ENCODE measurements at places on chromosomes 2 and 18. TPM values are rescaled to one million over a fixed set of nuclear protein-coding genes. Genes with fewer than 3 reads are reported as not detected.

DNA sequence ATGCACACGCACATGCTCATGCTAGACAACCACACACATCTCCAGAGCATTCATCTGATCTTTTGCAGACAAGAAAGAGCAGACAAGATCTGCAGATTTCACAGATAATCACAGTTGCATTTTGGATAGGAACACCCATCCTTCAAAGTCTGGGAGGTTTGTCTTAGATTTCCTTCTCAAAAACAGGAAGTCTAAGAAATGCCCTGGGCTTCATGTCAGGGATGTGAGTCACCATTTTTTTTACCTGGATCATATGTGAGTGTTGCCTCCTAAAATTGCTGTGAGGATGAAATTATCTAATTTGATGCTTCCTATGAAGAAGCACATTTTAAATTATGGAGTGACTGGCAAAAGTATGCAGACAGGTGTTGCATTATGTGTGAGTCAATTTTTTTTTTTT lies 46.1 kb downstream of the SRD5A2 start:
- DNase-seq = no peak

DNA sequence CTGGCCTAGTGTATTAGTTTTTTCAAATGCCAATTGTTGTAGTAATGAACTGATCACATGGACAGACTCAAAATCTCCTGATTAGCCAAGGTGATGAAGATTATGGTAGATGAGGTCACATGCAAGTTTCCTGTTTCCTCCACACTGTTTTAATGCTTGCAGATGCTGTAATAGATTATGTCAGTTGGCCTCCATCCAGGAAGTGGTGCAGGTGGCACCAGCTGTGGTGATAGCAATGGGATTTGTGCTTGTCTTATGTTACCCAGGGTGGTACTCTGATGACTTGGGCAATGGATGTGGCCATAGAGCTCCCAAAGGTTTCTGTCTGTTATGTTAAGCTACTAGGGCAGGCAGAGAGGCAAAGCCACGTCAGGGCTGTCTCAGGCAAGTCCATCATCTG lies 332.9 kb upstream of the DDX18 start:
- DNase-seq = no peak

GRCh38 chr2:9765611-9766531 lies 77.4 kb upstream of the TAF1B start:
- DNase-seq = no peak

GRCh38 chr2:241465543-241465942 lies 42.8 kb downstream of the STK25 start:
- no peak for DNase-seq

DNA sequence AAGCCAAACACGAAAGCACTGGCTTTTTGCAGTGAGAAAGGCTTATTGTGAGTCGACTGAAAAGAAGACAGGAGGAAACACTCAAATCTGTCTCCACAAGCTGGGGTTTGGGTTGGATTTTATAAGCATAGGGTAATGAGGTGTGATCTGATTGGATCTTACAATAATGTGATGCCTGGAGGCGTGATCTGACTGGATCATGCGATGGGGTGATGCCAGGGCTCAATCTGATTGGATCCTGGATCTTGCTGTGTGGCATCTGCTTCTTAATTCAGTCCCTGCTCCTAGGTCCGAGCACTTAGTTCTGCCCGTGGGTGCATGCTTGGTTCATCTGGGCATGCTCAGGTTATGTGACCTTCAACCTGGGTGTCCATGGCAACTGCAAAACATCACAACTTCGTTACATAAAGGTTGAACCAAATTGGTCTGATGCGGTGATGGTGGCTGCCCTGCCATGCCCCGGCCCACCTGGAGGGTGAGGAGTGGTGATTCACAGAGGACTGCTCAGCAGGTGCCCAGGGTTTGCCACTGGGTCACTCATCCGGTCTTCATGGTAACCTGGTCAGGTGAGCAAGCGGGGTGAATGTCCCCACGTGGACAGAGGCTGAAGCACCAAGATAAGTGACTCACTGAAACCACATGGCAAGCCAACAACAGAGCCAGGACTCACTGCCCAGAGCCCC lies 111.0 kb downstream of the KCNF1 start:
- no peak for DNase-seq

DNA sequence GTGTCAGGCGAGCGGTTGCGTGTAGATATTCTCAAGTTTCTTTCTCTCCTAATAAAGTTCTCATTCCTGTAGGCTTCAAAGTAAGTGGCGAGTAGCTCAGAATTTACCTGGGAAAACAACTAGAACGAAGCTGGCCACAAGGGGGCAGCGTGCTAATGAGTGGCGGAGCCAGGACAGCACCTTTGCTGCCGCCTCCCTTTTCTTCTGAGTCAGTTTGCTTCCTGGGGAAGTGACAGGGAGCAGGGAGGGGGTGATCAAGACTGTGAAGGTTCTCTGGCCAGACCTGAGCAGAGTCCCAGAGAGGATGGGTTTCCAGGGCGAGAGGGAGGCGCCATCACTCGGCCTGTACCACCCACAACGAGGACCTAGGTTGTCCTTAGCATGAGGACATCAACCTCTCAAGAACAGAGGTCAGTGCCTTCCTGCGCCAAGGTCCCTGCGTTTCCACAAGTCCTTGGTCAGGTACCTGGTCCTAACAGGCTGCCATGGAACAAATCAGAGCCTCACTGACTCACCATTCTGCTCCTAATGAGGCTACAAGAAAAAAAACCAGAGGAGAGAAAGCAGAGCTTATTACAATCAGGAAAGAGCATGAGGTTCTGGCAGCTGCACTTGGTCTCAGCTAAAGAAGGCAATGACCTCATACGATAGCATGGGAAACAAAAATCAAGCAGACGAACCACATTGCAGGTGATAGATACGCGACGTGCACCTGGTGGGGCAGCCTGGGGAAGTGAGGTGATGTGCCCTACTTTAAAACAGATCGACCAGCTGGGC lies 98.7 kb downstream of the PLB1 start:
- DNase-seq = peak; percentile 96

GRCh38 chr2:95309599-95309998 lies 12.5 kb downstream of the KCNIP3 start:
- no peak for DNase-seq

- DNase-seq = no peak
Measured at GRCh38 chr2:109264595-109265328, 135.8 kb downstream of the SH3RF3 start.

GRCh38 chr2:134796373-134796772 lies 42.0 kb upstream of the ACMSD start:
- DNase-seq = no peak

DNA sequence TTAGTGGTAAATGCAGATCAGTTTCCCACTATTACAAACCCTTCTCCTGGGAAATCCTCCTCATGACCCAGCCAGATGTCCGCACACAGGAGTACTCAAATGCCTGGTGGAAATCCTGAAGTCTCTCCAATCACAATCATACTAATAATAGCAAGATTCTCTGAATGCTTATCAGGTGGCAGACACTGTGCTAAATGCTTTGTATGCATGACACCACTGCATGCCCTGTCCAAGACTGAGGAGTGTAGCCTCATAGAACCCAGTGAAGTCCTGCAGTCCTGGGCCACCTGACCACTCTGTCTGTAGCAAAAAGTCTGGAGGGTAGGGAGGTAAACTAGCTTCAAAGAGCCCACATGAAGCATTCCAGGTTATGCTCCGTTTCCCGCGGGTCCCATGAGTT lies 434.8 kb upstream of the CHST9 start:
- DNase-seq = no peak

- no peak for DNase-seq
Measured at GRCh38 chr18:11586896-11587295, 22.5 kb upstream of the SLC35G4 start.

GRCh38 chr2:40352703-40353099 lies 99.2 kb downstream of the SLC8A1 start:
- DNase-seq = no peak

GRCh38 chr18:57048351-57048750 lies 98.5 kb upstream of the BOD1L2 start:
- no peak for DNase-seq

DNA sequence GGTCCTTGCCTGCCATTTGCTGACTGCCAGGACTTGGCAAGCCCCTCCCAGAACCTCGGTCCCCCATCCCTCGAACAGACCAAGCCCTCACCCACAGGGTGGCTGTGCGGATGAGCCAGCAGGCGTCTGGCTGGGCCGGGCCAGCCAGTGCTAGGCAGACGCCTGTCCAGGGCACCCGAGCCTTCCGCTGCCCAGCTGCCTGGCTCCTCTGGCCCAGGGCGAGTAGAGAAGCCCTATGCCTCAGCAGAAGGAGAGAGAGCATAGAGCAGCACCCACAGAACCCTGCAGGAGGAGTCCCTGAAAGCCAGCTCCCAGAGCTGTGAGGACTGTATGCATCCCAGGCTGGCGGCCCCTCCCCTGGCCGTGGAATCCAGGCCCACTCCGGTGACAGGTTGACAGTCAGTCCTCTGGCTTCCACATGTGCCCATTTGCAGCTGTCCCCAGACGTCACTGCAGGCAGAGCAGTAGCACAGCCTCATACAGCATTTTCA lies 62.1 kb upstream of the GLI2 start:
- no peak for DNase-seq

- DNase-seq = no peak
Measured at GRCh38 chr2:190759749-190760213, 110.9 kb downstream of the NAB1 start.

- DNase-seq = no peak
Measured at GRCh38 chr2:191355170-191355758, 110.1 kb downstream of the MYO1B start.

GRCh38 chr2:187422282-187422681 lies 25.8 kb downstream of the CALCRL start:
- DNase-seq = no peak

DNA sequence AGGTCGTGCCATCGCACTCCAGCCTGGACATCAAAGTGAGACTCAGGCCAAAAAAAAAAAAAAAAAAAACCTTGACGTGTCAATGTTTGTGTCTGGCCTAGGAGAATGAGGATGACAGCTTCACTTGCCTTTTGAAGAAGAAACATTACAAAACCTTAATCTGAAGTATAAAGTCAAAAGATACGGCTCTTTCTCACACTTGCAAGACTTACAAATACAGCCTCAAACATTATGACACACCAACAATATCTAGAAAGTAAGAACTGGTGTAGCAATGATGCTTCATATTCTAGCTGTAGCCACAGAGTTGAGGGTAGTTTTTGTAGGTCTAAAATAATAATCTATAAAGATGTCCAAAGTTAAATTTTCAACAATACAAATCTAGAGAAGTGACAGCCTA lies 25.5 kb downstream of the MPPE1 start:
- no peak for DNase-seq

GRCh38 chr2:150388289-150388625 lies 99.2 kb downstream of the RND3 start:
- DNase-seq = no peak

- no peak for DNase-seq
Measured at GRCh38 chr2:28833740-28834470, 23.3 kb downstream of the SPDYA start.

DNA sequence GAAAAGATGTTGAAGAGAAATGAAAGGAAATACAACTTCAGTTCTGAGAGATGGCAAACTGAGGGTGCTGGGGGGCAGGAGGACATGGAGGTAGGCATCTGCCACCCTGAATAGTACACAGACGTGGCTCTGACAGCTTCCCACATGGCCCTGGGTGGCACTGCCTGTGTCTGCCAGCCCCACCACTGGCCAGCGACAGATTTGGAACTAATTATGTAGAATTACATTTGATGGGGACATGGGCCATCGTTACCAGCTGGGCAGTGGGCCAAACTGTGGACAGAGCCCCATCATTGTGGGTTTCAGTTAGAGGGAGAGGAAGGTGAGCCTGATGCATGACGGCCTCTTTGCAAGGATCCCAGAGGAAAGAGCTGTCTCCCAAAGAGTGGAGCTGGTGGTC lies 216.0 kb upstream of the HAAO start:
- no peak for DNase-seq

GRCh38 chr2:31258351-31258750 lies 24.4 kb downstream of the EHD3 start:
- no peak for DNase-seq

- no peak for DNase-seq
Measured at GRCh38 chr18:69795791-69796190, 151.9 kb downstream of the CD226 start.

DNA sequence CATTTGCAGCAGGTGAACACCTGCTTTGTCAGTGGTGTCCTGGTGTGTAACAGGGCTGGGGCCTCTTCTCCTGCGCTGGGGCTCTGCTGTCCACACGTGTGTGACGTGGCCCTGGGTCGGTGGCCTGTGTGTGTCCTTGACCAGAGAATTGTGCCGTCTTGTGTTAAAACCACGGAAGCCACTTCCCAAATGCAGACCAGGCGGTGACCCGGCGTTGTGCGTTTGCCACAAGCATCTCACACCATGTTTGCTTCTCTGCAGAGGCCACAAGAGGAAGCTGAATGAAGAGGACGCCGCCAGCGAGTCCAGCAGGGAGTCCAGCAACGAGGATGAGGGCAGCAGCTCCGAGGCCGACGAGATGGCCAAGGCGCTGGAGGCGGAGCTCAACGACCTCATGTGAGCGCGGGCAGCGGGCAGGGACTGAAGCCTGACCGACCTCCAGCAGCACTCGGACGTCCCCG lies 44.3 kb upstream of the KCNG2 start:
- peak; percentile 6 for DNase-seq

- no peak for DNase-seq
Measured at GRCh38 chr2:232014681-232015080, 53.2 kb downstream of the DIS3L2 start.

- peak; percentile 39 for DNase-seq
Measured at GRCh38 chr2:54457323-54458023, 1.3 kb downstream of the SPTBN1 start.

UGT1A10 gene
- not detected for total RNA-seq

DUSP2 gene
- 33.3 TPM for total RNA-seq

TTR gene
- not detected for total RNA-seq

SIX2 gene
- not detected for total RNA-seq

MFSD2B gene
- 1.4 TPM for total RNA-seq

KLHL41 gene
- total RNA-seq = 4.4 TPM

NFATC1 gene
- total RNA-seq = 9.2 TPM

TDRD15 gene
- total RNA-seq = 0.28 TPM

STPG4 gene
- total RNA-seq = not detected

EHBP1 gene
- 107 TPM for total RNA-seq

PUM2 gene
- 138 TPM for total RNA-seq

POMC gene
- 8.5 TPM for total RNA-seq

DSG1 gene
- total RNA-seq = not detected

PROC gene
- total RNA-seq = not detected

IL1RL1 gene
- total RNA-seq = 4.1 TPM

DPY30 gene
- total RNA-seq = 37.1 TPM

Measured in uterus (tissue), 4 donors.